T1000 (cell line): ENCODE measurements at places on chromosomes 7 and 10.

DNA sequence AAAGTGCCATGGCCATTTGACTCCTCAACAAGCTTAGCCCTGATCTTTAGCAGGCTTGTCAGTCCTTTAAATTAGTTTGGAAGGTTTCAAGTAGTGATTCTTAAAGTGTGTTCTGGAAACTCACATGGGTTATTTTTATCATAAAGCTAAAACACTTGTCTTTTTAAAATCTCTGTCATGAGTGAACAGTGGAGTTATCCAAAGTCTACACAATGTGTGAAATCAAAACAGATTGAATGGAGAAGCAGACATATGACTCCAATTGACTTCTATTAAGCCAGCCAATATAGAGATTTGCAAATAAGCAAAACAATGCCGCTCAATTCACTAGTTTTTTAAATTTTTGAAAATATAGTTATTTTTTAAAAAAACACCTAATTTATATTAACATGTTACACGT is 53.3 kb upstream of the SORCS3 start:
- no peak for DNase-seq

DNA sequence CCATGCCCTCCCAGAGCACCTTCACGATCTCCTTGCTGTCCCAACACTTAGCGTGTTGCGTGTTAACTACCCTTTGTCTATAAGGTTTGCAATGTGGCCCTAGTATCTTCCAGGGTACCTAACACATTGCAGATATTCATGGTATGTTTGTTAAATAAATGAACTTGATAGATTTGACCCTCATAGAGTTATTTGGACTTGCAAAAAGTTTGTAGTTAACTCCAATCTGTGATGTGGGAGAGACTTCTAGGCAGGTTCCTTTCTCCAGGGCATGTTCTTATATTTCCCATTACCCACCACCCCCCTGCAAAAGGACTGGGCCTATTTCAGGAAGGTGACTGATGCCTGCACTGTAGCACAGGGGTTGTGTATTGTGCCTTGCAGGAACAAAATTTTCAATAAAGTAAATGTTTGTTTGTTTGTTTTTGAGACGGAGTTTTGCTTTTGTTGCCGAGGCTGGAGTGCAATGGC is 612 bp downstream of the HILPDA start:
- no peak for DNase-seq

DNA sequence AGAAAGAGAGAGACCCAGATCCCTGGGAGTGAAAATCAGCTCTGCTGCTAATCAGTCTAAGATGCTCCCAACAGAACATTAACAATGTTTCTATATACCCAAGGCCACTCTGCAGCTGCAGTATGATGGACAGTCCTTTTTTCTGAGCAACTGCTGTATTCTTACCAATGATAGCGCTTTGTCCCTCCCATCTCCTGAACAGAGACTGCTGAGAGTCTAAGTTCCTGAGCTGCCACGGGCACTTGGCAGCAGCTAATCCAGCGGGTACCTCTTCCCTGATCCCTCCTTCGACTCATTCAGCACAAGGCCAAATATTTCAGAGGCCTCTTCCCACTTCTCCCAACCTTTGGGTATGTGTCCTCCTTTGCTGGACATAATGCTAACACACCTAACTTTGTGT is 7.7 kb downstream of the CPVL start:
- DNase-seq = no peak

DNA sequence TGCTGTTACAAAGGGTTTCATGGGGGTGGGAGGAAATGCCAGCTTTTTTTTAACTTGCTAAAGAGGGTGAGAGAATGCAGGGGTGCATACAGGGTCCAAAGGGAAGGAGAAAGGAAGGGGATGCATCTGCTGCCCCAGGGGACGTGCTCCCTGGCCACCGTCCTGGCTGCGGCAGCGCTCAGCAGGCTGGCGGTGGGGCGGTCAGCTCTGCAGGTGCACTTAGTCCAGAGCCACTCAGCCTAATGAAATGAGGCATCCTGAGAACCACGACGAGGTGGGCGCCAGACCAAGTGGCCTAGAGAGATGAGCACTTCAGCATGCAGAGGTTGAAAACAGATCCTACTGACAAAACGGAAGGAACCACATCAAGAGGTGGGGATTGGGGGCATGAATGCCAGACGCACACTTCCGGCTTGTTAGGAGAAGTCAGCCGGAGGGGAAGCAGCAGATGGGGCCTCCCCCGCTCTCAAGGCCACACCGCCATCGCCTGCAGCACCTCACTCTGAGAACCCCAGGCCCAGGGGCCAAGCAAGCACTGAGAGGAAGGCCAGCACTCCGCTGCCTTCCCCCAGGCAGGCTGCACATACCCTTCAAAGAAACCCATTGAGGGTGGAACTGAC is 94.5 kb downstream of the MAD1L1 start:
- no peak for DNase-seq

- no peak for DNase-seq
Measured at GRCh38 chr10:124998624-124999291, 56.8 kb downstream of the ZRANB1 start.

DNA sequence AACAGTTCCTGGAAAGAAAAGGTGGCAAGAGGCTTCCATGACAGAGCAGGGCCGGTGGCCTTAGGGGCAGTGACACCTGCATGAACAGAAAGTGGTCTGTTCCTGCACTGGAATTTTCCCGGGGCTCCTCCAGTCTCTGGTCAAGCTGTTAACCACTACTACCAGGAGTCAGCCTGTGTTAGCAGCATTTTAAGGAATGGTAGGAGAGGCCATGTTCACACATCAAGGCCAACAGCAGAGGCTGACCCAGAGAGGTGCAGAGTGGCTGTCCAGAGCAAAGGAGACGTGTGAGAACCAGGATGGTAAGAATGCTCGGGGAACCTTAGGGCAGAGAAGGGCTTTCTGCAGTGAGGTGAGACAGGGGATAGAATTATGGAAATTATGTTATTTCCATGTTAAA is 8.5 kb downstream of the H2BK1 start:
- no peak for DNase-seq

DNA sequence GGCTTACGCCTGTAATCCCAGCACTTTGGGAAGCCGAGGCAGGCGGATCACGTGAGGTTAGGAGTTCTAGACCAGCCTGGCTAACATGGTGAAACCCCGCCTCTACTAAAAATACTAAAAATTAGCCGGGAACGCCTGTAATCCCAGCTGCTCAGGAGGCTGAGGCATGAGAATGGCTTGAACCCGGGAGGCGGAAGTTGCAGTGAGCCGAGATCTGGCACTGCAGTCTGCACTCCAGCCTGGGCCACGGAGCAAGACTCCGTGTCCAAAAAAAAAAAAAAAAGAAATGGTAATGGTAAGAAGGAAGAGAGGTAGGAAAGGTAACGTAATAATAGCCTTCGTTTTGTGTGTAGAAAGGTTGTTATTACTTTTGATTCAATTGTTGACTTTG is 1.2 kb downstream of the HSPA14 start:
- peak; percentile 79 for DNase-seq

GRCh38 chr7:1738511-1738910 is 68.4 kb downstream of the ELFN1 start:
- DNase-seq = no peak

DNA sequence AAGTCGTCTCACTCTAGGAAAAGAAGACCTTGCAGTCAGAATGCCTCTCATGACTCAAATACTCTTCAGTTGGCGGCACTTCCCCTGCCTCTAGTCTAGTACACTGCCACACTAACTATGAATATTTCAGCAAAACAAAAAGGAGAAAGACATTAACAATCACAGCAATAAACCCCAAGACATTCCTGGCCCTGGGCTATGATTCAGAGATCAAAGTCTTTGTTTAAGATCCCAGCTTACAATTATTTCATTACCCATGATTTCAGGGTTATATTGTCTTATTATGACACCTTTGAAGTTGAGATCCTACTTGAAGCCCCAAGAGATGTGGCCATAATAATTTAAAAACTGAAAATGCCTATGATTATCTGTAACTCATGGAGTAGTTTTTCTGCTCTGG is 597.5 kb downstream of the REEP3 start:
- no peak for DNase-seq

DNA sequence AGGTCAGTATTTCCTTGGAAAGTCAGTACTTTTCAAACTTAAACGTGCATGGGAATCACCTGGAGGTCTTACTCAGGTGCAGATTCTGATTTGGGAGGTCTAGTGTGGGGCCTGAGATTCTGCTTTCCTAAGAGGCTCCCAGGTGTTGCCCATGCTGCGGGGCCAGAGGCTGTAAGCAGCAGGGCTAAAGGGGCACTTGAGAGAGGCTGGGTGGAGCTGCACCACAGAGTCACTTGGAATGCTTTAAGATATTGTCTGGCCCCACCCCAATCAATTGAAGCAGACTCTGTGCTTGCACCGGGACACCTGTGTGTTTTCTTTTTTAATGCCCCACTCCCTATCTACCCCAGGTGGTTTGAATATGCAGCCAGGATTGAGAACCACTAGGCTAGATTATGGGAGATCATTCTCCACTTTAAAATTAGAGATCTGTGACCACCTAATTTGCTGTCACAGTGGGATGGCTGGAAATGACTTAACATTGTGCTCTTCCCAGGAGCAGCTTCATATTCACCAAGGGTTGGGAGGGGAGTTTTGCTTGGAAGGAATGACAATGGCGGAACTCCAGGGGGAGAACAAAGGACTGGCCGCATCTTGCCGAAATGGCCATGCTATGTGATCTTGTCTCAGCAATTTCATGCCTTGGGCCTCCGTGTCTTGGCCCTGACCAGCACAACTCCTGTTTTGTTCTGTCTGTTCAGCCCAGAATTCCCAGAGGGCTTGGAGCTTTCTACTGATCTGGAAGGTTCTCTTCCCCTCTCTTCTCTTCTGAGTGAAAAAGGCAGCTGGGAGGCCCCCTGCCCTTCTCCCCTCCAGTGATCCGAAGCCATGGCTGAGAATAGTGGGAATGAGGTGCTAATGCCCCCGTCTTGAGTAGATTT is 80.2 kb downstream of the FAM241B start:
- no peak for DNase-seq

- no peak for DNase-seq
Measured at GRCh38 chr7:30012757-30013156, 13.7 kb downstream of the FKBP14 start.

- no peak for DNase-seq
Measured at GRCh38 chr10:19928936-19929335, 112.7 kb downstream of the PLXDC2 start.

DNA sequence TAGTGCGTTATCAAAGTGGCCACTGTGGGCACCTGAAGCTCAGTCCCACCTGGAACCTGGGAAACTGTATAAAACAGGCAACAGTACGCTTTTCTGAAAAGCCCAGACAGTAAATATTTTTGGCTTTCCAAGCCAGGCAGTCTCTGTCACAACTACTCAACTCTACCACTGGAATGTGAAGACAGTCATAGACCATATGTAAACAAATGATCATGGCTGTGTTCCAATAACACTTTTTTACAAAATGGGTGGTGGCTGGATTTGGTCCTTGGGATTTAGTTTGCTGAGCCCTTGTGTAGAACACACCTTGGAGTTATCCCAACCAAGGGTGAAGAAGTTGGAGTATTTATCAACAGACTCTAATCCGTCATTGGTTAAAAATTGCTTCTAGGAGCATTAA is 259.9 kb downstream of the SKIDA1 start:
- no peak for DNase-seq

GRCh38 chr7:157576415-157576814 is 239.6 kb downstream of the DNAJB6 start:
- no peak for DNase-seq

GRCh38 chr7:98557538-98558031 is 59.5 kb upstream of the NPTX2 start:
- DNase-seq = no peak

- DNase-seq = no peak
Measured at GRCh38 chr7:30225863-30226613, 58.4 kb upstream of the ZNRF2 start.

DNA sequence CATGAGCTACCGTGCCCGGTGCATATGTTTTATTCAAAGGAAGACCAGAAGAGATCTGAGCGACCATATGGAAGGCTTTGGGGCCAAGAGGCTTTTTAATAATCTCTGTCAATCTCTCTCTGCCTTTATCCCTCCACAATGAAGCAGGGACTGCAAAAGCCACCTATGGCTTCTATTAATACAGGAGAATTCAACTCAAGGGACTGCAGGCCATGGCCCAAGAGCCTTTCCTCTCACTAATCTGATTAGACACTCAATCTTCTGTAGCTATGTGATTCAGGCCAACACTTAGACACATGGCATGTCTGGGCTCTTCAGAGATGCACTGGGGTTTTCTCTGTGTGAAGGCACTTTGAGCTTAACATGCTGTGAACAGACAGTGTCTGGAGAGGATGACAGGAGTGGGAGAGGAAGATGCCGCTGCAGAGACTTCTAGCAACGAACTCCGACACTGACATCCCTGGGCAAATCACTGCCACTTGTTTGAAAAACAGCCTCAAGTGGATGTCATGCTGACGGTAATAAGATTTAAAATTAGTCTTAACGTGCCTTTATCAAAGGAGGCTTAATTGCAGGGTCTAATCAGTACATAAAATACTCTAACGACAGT is 114.4 kb upstream of the AOAH start:
- DNase-seq = no peak
